H7 (cell line): ENCODE measurements at places on chromosomes 12 and 14.
A peak's percentile ranks its signal among the peaks of the same experiment; 100 is the strongest.

GRCh38 chr12:43797561-43798217 is 8.4 kb downstream of the TWF1 start:
- DNase-seq = no peak

GRCh38 chr14:23117371-23118020 is 1.6 kb downstream of the CEBPE start:
- DNase-seq = peak; percentile 63

- peak; percentile 40 for DNase-seq
These were observed 232.1 kb downstream of the MSRB3 start for GRCh38 chr12:65510584-65511050.

GRCh38 chr14:102726191-102726949 is 50.9 kb upstream of the TRAF3 start:
- no peak for DNase-seq

GRCh38 chr12:76957301-76957700 is 78.5 kb upstream of the CSRP2 start:
- DNase-seq = no peak

DNA sequence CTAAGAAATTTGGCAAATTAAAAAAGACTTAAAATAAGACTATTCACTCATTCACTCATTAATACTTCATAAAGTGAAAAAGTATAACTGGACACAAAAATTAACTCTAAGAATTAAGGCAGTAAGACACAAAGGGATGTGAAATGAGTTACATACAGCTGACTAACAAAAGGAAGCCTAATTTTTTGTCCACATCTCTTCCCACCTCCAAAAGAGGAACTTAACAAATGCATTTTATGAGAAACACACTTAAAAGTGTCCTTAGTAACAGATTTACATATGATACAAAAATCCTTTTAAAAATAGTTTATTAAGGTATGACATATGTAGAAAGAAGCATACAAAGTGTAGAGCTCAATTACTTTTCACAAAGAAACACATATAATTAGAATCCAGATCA is 88.9 kb downstream of the NUMB start:
- no peak for DNase-seq

GRCh38 chr12:118922405-118922804 is 58.9 kb upstream of the SRRM4 start:
- peak; percentile 47 for DNase-seq

DNA sequence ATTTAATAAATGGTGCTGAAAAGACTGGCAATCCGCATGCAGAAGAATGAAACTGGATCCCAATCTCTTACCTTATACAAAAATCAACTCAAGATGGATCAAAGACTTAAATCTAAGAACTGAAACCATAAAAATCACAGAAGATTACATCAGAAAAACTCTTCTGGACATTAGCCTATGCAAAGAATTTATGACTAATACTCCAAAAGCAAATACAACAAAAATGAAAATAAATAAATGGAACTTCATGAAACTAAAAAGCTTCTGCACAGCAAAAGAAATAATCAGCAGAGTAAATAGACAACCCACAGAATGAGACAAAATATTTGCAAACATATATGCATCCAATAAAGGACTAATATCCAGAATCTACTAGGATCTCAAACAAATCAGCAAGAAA is 14.3 kb upstream of the CLEC1A start:
- DNase-seq = no peak

- no peak for DNase-seq
These were observed 278.3 kb downstream of the DPF3 start for GRCh38 chr14:72615451-72616121.

GRCh38 chr12:101051901-101052550 is 158.0 kb downstream of the SLC5A8 start:
- no peak for DNase-seq

DNA sequence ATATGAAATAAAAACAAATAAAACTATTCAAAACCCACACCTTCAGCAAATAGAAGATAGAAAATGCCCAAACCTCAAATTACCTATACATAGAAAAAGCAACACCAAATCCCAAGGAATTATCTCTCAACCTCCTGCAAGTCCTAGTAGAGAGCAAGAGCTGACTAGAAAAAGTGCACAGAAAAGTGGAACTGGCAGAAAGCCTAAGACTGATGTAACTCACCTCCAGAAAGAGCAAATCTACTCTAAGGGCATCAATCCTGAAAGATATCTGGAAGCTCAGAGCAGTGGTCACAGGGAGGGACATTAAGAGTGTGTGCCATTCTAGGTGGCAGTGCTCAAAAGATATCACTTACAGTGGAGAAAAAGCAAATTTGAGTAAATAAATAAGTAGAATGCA is 62.1 kb upstream of the PLEKHG7 start:
- DNase-seq = no peak

DNA sequence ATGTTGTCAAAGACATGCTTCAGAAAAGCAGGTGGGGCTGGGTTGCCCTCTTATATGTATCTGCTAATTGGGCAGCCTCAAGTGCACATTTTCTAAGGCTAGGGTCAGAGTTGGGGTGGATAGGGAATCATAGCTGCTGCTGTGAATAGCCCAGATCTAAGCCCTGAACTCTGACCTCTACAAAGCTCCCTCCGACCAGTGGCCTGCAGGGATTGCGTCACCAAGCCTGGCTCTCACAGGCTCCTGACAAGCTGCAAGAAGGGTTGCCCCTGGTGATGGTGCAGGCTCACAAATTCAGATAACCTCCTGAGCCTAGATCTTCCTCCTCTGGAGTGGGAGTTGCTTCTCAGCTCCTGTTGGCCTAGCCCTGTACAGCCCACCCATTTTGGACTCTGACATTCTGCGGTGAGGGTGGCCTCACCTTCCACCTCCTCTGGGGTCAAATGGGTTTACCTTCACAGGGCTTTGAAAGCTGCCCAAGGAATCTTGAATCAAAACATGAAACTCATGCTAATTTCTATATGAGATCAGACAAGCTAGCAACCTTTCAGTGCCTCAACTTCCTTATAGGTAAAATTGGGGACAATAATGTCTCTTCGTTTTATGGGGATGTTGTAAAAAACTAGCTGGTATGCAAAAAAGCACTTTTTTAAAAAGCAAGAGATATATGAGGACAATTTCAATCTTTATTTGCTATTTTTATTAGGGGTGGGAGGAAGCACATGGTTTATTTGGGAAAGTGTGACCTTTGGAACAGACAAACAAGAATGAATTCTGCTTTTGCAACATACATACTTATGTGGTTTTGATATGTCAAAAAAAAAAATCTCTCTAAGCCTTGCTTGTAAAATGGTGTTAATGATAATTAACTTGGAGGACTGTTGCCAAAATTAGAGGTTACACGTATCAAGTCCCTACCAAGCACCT is 4.9 kb upstream of the SUSD6 start:
- DNase-seq = no peak

DNA sequence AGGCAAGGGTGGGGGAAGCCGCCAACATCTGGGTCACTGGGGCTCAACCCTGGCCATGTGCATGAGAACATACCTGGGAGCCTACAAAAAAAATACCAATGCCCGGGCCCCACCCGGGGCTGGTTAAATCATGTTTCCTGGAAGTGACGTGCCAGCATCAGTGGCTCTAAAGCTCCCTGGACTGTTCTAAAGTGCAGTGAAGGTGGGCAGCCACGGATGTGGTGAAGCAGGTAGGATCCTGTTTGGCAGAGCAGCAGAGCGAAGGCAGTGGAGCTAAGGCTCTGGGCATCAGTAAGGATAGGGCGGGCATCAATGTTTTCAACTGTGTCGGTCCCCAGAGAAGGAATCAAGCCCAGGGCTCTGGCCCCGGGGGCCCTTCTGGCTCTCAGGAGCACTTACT is 525 bp upstream of the GPR68 start:
- no peak for DNase-seq

GRCh38 chr14:80930836-80931389 is 10.6 kb downstream of the CEP128 start:
- DNase-seq = no peak

GRCh38 chr12:14239935-14240872 is 125.3 kb upstream of the ATF7IP start:
- peak; percentile 54 for DNase-seq

DNA sequence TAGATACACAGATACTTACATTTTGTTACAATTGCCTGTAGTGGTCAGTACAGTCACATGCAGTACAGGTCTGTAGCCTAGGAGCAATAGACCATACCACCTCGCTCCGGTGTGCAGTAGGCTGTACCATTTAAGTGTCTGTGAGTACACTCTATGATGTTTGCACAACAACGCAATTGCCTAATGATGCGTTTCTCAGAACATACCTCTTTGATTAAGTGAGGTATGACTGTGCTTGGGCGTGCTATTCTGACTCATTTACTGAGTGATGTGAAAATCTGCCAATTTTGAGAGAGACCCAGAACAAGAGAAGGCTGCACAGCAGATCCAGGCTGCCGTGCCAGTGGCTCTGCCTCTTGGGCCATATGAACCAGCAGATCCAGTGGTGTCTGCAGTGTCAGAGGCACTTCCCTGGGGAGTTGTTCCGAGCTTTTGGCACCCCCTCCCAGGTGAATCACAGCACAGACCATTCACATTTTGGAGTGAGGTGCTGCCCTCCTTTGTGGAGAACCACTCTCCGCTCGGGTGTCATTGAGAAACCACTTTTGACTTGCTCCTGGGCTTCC is 20.4 kb downstream of the DLK1 start:
- DNase-seq = no peak

- DNase-seq = no peak
These were observed 215.0 kb upstream of the EEA1 start for GRCh38 chr12:93144109-93144508.

DNA sequence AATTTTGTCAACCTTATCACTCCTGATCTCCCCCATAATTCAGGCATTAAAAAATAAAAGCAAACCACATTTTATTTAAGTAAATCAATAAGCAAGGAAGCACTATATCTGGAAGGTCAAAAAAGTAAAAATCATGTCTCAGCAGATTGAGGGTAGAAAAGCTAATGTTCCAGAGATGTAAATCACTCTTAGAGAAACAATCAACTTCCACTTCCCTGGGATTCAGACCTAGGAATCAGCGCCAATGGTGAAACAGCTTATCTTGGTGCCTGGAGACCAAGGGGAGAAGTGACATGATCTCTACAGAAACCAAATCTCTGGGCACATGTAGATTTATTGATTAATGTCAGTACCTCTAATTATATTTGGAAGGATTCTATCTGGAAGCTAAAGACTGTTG is 10.9 kb upstream of the SNX6 start:
- no peak for DNase-seq

DNA sequence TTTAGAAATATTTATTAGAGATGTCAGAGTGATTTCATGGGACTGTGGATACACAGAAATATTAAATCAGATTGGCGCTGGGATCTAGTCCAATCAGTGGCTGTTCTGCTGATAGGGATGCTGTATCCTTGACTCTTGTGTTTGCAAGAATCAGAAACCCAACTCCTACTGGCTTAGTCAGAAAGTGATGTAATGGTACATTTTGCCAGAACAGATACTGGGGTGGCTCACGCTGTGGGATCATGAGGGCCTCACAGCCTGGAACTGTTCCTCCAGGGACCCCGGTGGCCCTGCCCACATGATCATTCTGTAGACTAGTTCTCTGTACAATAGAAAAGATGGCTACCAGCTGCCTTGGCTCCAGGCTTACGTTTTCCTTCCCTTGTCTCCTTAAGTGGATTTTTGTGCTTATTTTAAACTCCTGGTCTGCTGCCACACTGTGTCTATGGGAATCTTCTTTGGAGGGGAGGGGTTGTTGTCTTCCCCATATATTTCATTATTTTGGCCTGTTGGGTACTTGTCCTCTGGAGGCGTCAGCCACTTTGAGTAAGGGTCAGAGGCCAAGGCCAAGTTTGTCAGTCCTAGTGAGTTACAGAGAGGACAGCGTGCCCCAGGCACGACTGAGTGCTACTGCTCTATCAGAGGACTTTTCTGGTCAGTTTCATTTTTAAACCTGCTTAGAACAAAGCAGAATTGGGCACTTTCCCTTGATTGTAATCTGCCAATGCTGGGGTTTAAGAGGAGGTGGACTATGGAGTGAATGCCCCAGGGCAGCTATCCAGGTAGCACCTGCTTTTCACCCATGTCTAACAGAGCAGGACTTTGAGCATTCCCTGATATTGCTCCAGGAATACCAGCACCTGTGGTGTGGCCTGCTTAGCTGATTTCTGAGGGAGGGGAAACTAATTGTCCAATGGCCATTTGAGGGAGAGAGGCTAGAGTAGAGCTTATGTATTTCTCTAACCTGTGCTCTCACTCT is 164.3 kb downstream of the SLC5A8 start:
- DNase-seq = no peak

DNA sequence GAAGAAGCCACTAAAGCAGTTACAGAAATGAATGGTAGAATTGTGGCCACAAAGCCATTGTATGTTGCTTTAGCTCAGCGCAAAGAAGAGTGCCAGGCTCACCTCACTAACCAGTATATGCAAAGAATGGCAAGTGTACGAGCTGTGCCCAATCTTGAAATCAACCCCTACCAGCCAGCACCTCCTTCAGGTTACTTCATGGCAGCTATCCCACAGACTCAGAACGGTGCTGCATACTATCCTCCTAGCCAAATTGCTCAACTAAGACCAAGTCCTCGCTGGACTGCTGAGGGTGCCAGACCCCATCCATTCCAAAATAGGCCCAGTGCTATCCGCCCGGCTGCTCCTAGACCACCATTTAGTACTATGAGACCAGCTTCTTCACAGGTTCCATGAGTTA is 21.5 kb upstream of the SRGAP1 start:
- DNase-seq = no peak

DNA sequence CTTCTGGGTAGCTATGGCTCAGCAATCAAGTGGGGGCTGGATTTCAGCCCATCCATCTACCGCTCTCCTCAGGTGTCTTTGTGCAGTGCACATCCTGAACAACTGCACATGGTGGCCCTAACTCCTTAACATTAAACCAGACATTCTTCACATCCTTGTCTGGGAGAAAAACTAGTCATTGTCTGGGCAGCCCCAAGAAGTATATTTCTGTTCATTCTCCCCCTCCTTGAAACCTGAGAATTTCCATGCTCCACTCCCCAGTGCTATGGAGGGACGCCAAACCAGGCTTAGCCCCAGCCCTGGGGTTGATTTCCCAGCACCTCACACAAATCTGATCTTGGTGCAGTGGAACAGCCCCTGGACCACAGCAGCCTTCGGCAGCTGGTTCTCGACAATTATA is 13.4 kb downstream of the MYL2 start:
- DNase-seq = no peak

DNA sequence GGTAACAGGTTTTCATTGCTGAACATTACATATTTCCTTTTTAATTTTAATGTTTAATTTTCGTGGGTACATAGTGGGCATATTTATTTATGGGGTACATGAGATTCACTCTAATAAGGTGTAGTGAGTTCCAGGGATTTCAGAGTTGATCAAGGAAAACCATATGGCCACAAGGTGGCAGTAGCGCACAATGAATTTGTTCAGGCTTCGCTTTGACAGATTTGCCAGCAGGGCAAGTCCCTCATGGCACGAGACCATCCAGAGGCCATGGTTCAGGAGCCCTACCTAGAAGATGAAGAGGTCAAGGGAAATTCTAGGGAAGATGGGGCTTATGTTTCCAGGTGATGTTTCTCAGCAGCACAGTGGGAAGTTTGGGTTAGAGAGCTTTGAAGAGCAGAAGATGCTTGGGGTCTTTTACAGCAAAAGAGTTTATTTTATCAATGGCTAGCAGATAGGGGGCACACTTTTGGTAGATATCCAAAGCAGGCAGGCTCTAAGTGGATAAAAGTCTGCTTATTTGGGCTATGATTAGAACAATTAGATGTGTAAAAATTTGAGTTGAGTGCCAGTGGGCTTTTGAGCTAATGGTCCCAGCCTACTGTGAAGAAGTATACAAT is 1004.4 kb downstream of the AACS start:
- peak; percentile 40 for DNase-seq
